T1000 (cell line): ENCODE measurements at places on chromosomes 5 and 9.

DNA sequence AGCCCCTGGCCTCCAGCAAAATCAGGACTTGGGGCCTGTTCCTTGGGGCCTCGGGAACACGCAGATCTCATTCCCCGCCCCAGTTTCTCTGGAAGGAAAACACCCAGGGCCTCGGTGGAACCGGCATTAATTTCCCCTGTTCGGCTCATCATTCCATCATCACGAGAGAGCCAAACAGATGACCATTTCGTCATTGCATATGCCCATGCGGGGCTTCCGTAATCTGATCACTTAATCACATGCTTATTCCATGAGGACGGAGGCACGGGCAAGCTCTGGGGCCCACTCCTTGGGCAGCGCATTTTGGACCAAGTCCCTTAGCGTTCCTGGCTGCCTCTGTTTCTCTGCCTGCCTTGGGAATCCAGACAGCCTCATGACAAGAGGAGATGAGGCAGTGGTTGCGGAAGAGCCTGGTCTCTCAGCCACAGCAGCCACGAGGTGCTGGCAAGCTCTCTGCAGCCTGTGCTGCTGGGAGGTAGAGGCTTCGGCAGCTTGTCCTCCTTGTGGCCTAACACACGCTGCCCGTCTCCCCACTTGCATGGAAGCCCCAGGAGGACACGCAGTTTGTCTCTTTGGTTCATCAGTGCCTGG is 65.0 kb upstream of the IER5L start:
- no peak for DNase-seq

DNA sequence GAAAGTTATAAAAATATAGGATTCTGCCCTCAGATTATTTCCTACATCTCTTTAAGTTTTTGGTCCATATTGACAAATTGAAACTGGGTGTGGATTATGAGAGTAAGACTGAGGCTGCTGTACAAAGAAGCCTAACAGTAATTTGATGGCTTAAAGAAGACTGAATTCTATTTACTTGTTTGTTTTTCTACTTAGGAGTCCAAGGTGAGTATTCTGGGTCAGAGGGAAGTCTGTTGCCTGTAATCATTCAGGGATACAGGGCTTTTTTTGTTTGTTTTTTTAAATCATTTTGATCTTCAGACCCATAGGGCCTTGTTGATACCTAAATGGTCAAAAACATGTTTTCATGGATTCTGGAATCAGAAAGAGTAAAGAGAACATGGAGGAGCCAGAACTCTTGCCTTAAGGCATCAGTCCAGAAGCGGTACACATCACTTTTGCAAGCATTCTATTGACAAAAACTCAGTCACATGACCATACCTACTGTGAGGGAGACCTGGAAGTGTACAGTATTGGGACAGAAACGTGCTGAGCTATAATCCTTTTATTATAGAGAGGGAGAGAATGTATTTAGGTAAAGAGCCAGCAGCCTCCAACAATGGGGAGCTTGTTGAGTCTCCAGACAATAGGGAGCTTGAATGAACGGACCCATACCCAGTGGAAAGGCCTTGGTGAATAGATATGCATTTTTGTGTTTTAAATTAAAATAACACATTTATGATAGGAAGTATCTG is 102.7 kb downstream of the LRRC70 start:
- DNase-seq, result no peak

- DNase-seq, result no peak
These were observed 16.5 kb downstream of the GOLM1 start for GRCh38 chr9:86082870-86083269.

GRCh38 chr5:35863159-35863558 is 6.5 kb downstream of the IL7R start:
- DNase-seq, result no peak

DNA sequence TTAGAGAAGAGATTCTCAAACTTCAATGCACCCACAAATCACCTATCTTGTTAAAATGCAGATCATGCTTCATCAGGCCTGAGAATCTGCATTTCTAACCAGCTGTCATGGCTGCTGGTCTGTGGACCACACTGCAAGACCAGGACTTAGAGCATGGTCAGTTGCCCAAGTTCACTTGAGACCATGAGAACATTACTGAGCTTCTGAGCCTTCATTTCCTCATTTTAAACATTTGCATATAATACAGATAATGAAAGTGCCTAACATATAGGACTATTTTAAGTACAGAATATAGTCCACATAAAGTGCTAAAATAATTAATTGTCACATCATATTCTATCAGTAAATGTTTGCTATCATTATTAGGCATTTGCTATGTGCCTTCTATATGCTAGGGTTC is 260.8 kb upstream of the TNC start:
- no peak for DNase-seq

- DNase-seq, result no peak
These were observed 47.8 kb downstream of the ANXA2R start for GRCh38 chr5:42992088-42992879.

- DNase-seq, result peak; percentile 3
These were observed 2.1 kb upstream of the ALDH7A1 start for GRCh38 chr5:126597156-126597555.

GRCh38 chr5:5246736-5247135 is 106.6 kb downstream of the ADAMTS16 start:
- DNase-seq, result no peak

DNA sequence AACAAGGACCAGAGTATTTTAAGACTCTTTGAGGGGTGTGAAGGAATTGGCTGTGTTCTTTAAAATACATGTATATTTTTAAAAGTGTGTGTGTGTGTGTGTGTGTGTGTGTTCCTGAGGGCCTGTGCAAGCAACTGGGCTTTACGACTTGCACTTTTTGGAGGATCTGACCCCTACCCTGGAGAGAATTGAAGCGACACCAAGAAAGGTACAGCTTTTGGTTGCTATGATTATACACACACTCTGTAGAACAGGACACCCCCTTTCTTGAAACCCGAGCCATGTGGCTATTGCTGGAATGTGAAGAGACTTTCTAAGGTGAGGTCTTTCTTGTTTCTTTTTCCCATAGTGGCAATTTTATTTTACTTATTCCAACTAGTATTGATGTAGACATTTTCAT is 988 bp downstream of the SHISAL2B start:
- no peak for DNase-seq

DNA sequence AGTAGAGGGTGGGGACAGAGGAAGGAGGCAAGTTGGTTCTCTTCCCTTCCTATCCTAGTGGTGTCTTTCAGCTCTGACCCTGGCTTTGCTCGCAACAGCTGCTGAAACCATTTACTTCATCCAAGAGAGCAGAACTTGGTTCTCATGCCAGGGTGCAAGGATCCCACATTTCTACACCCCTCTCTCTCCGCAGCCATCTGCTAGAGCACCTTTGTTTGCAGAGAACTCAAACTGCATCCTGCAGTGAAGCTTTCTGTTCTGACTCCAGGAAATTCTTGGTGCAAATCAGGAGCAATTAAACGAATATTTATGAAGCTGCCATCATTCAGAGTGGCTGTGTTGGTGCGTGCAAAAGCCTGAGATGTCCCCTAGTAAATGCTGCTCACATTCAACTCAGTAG is 31.9 kb downstream of the NEUROG1 start:
- no peak for DNase-seq

DNA sequence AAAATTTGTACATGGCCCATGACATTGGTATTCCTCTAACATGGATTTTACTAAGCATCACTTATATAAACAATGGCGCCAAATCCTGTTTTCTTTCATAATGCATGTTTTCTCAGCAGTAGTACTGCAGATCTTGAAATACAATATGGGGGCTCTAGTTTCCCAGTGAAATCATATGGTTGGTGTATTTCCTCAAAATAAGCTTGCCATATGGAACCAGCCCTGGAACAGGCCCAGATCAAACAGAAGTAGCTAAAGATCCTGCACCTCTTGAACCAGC is 163.9 kb downstream of the ZNF608 start:
- no peak for DNase-seq

GRCh38 chr5:131264451-131265099 is 722 bp downstream of the CDC42SE2 start:
- DNase-seq, result no peak

DNA sequence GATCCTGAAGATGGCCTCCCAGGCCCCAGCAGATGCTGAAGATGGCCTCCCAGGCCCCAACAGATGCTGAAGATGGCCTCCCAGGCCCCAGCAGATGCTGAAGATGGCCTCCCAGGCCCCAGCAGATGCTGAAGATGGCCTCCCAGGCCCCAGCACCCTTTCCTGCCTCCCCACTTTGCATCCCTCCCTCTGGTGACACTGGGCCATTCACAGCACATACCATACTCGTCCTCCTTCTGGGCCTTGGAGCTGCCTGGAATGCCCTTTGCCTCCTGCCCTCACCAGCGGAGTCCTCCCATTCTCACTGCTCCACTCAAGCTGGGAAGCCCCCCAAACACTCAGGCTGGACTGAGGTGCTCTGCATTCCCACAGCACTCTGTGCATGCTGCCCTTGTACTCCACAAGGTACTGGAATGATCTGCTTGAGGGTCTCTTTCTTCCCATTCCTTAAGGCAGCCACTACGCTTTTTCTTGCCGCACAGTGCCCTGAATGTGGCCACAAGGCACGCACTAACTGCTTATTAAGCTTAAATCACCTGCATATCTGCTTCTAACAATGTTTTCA is 550.0 kb downstream of the BNC2 start:
- DNase-seq, result no peak

- no peak for DNase-seq
These were observed 6.5 kb upstream of the FBXO10 start for GRCh38 chr9:37582548-37583157.

- no peak for DNase-seq
These were observed 38.8 kb downstream of the INSYN2B start for GRCh38 chr5:169941542-169941941.

DNA sequence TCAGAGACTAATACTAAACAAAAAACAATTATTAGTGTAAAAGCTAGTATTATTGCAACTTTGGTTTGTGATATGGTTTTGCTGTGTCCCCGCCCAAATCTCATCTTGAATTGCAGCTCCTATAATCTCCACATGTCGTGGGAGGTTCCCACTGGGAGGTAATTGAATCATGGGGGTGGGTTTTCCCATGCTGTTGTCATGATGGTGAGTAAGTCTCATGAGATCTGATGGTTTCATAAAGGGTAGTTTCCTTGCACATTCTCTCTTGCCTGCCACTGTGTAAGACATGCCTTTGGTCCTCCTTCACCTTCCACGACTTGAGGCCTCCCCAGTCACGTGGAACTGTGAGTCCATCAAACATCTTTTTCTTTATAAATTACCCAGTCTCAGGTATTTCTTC is 325.9 kb upstream of the DAB2 start:
- no peak for DNase-seq

- no peak for DNase-seq
These were observed 6.8 kb upstream of the ANGPTL2 start for GRCh38 chr9:127129073-127129717.

DNA sequence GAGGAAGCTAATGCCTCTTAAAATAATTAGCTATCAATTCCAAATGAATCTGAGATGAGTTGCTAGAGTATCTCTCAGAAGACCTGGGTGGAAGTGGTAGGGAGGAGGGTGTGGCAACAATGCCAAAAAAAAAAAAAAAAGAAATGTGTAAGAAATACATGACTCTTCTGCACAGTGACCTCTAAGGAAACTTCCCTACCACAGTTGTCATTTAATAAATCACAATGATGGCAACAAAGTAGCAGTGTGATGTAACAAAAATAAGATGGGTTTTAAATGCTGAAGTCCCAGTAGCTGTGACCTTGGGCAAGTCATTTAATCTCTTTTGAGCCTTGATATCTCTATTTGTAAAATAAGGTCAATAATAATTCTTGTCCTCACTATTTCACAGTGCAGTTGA is 7.2 kb downstream of the FOXD1 start:
- no peak for DNase-seq

GRCh38 chr9:128712451-128713410 is 10.4 kb downstream of the PKN3 start:
- DNase-seq, result no peak

DNA sequence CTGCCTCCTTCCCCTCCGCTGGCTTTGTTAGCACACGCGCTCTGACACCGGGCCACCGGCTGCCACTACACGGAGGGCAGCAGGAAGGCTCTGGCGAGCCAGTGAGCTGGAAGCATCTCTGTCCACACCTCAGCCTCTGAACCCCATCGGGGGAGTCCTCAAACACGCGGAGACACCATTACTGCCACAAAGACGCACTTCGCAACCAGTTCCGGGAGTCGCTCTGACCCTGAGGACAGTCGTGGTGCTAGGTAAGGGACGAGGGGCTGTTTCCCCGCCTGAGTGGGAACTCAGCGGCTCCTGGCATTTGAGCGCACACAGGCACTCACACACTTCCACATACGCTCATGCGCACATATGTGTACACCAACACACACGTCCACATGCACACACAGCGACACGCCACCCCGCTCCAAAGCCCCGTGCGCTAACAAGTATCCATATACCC is 160.0 kb downstream of the C9orf152 start:
- DNase-seq, result no peak

GRCh38 chr9:113409883-113410206 is 630 bp downstream of the POLE3 start:
- no peak for DNase-seq

DNA sequence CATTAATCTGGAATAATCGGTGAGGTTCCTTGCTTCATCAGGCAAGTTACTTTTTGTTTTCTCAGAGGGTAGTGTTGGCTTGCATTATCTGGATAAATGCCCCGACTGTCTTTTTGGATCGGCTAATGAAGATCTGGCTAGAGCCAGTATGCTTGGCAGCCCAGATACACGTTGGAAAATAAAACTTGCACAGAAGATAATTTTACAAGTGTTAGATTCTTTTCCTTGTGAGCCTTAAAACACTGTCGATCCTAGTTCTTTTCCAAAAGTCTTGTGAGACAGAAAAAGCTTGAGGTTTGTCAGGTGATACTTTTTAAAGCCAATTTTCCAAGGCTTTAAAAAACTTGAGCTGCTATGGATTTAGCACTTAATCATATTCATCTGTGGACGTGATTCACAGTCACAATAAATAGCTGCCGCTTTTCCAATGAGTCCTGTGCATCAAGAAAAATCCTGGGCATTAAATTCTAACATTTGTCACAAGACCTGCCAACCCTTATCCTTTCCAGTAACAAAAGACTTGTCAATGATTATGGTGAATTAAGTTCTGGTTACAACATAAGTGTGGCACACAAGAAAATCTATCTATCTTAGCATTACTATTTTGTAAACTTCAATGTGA is 68.5 kb downstream of the PRLR start:
- DNase-seq, result no peak

- no peak for DNase-seq
These were observed 67.0 kb downstream of the LRSAM1 start for GRCh38 chr9:127518091-127518856.

GRCh38 chr5:175921061-175921730 is 46.9 kb downstream of the THOC3 start:
- no peak for DNase-seq

DNA sequence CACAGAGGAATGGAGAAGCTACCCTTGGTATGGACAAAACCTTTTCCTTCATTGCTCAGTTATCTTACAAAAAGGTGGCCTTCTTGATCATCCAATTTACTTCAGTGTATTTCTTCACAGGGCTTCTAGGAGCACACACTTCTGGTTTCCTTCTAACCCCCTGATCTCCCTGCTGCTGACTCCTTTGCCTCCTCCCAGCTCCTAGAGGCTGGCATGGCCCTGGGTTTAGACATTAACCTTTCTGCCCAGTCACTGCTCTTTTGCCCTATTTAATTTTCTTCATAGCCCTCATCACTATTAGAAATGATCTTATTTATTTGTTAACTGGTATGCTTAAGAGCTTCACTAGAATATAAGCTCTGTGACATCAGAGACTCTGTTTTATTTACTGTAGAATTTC is 63.2 kb downstream of the ANKRD55 start:
- DNase-seq, result no peak
